ENCODE measurements at places on chromosomes 13 and 19. TPM values are rescaled to one million over a fixed set of nuclear protein-coding genes. Genes with fewer than 3 reads are reported as not detected.

- H3K36me3 ChIP-seq = no peaks in the 10 kb centered on the region
- no peak overlapping the region for H3K27ac ChIP-seq
- no peak overlapping the region for H3K4me3 ChIP-seq
These were observed 19.6 kb downstream of the C2CD4C start for GRCh38 chr19:389255-389934.

GRCh38 chr13:91399189-91400062 is 1.0 kb downstream of the GPC5 start:
- no peaks in the 10 kb centered on the region for H3K36me3 ChIP-seq
- no peaks in the 10 kb centered on the region for H3K4me1 ChIP-seq
- peak overlapping the region; percentile 47 for H3K4me3 ChIP-seq

- H3K36me3 ChIP-seq = no peaks in the 10 kb centered on the region
- DNase-seq = no peak
- H3K27ac ChIP-seq = peak overlapping the region; percentile 90
- H3K4me1 ChIP-seq = no peaks in the 10 kb centered on the region
These were observed 65.8 kb upstream of the STARD13 start for GRCh38 chr13:33351319-33351718.

DNA sequence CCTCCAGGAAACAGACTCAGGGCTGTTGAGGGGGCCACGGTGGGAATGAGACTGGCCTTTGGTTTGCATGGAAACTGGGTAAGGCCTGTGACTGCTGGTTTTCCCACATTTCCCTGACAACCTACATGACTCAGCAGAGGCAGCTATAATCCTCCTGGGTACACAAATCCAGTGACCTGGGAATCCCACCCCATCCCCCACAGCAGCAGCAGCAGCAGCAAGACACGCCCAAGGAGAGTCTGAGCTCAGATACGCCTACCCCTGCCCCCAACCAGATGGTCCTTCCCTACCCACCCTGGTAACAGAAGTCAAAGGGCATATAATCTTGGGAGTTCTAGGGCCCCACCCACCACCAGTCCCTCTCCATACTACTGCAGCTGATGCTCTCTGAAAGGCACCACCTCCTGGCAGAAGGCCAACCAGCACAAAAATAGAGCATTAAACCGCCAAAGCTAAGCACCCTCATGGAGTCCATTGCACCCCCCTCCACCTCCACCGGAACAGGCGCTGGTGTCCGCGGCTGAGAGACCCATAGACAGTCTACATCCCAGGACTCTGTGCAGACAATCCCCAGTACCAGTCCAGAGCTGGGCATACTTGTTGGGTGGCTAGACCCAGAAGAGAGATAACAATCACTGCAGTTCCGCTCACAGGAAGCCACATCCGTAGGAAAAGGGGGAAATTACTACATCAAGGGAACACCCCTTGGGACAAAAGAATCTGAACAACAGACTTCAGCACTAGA is 237.2 kb upstream of the SPRY2 start:
- H3K4me3 ChIP-seq = no peak overlapping the region
- DNase-seq = no peak
- no peaks in the 10 kb centered on the region for H3K4me1 ChIP-seq
- no peaks in the 10 kb centered on the region for H3K27me3 ChIP-seq
- no peaks in the 10 kb centered on the region for H3K36me3 ChIP-seq

GRCh38 chr13:23554000-23554399 is 16.2 kb upstream of the TNFRSF19 start:
- no peak for DNase-seq
- H3K4me1 ChIP-seq = peaks cover 3% of the 10 kb centered on the region
- no peaks in the 10 kb centered on the region for H3K27me3 ChIP-seq
- H3K27ac ChIP-seq = no peak overlapping the region

- no peaks in the 10 kb centered on the region for H3K36me3 ChIP-seq
- no peaks in the 10 kb centered on the region for H3K27me3 ChIP-seq
- no peaks in the 10 kb centered on the region for H3K4me1 ChIP-seq
- H3K4me3 ChIP-seq = no peak overlapping the region
- no peak for DNase-seq
These were observed 82.6 kb upstream of the GPC6 start for GRCh38 chr13:93144031-93144430.

- DNase-seq = no peak
- no peak overlapping the region for H3K27ac ChIP-seq
- H3K4me3 ChIP-seq = no peak overlapping the region
- no peaks in the 10 kb centered on the region for H3K27me3 ChIP-seq
- peaks cover 8% of the 10 kb centered on the region for H3K4me1 ChIP-seq
These were observed 3.8 kb downstream of the GJB2 start for GRCh38 chr13:20188667-20189553.

GRCh38 chr19:1282588-1283206 is 3.0 kb upstream of the EFNA2 start:
- H3K4me1 ChIP-seq = peaks cover 19% of the 10 kb centered on the region
- no peaks in the 10 kb centered on the region for H3K36me3 ChIP-seq
- no peak overlapping the region for H3K4me3 ChIP-seq
- no peaks in the 10 kb centered on the region for H3K27me3 ChIP-seq

- DNase-seq = no peak
- H3K4me1 ChIP-seq = peaks cover 8% of the 10 kb centered on the region
- no peak overlapping the region for H3K27ac ChIP-seq
- H3K4me3 ChIP-seq = no peak overlapping the region
These were observed 2.3 kb upstream of the ZNF347 start for GRCh38 chr19:53161123-53161522.

DNA sequence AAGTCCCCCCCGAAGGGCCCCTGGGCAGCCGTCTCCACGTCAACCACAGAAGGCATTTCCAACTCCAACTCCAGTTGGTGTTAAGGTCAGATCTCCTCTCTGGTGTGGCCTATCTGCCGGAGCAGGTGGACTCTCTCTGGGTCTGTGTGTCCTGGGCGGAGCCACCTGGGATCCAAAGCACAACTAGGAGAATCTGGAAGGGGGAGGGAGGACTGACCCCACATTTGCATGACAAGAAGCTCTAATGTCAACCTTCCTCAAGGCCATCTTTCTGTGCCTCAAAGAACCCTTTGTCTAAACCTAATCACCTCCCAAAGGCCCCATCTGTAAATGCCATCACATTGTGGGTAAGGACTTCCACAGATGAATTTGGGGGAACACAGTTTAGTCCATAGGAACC is 381.5 kb downstream of the UQCRFS1 start:
- no peaks in the 10 kb centered on the region for H3K27me3 ChIP-seq
- H3K27ac ChIP-seq = no peak overlapping the region
- no peaks in the 10 kb centered on the region for H3K36me3 ChIP-seq
- H3K4me1 ChIP-seq = no peaks in the 10 kb centered on the region

DNA sequence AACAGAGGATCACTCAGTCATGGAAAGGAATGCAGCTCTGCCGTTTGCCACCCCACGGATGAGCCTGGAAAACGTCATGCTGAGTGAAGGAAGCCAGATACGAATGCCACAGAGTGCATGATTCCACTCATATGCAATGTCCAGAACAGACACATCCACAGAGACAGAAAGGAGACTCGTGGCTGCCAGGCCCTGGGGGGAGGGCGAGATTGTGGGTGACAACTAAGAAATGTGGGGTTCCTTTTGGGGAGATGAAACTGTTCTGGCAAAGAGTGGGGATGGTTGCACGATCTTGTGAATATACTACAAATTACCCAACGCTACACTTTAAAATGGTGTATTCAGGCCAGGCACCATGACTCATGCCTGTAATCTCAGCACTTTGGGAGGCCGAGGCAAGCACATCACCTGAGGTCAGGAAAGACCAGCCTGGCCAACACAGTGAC is 27.2 kb upstream of the NAPA start:
- no peak for DNase-seq
- H3K27me3 ChIP-seq = no peaks in the 10 kb centered on the region
- H3K36me3 ChIP-seq = no peaks in the 10 kb centered on the region
- no peak overlapping the region for H3K27ac ChIP-seq
- no peak overlapping the region for H3K4me3 ChIP-seq

GRCh38 chr13:96958286-96958891 is 35.9 kb downstream of the OXGR1 start:
- no peaks in the 10 kb centered on the region for H3K4me1 ChIP-seq
- H3K27ac ChIP-seq = no peak overlapping the region
- peak; percentile 30 for DNase-seq

DNA sequence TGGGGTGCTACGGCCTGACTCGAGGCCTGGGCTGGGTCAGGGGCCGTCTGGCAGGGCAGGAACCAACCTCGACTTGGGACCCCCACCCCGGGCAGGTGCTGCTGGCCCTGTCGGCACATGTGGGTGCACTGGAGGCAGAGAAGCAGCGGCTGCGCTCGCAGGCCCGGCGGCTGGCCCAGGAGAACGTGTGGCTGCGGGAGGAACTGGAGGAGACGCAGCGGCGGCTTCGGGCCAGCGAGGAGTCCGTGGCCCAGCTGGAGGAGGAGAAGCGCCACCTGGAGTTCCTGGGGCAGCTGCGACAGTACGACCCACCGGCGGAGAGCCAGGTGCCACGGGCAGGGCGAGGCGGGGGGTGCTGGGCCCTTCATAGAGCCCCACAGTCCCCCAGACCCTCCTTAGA is 5.9 kb downstream of the KLC3 start:
- no peaks in the 10 kb centered on the region for H3K27me3 ChIP-seq
- DNase-seq = no peak
- no peaks in the 10 kb centered on the region for H3K4me1 ChIP-seq
- H3K27ac ChIP-seq = no peak overlapping the region
- no peak overlapping the region for H3K4me3 ChIP-seq

DNA sequence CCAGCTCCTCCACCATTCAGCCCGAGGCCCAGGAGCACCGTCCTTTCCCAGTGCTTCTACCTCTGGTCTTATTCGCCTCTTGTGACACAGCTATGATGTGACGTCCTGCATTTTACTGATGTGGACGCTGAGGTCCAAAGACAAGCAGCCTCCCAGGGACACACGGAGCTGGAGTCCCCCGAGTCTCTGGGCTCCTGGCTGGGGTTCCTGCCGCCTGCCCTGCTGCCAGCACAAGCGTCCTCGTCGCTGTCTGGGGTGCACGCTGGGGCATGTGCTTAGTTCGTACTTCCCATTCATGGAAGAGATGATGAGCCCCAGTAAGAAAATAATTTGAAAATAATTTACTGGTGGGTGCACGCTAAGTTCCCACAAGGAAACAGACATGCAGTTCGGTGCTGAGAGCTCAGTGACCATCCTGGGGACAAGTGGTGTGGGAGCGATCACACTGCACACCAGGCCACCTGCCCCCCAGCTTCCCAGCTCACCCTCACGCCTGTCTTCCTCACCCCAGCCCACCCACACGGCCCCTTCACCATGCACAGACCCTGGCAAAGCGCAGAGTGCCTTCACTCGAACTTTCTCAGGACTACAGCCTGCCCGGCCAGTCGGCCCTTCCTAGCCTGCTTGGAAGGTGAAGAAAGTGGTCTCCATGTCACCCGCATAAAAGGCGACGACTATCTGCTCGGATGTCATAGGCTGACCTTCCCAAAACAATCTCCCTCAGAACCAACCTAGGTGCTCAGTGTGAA is 14.2 kb upstream of the CFAP97D2 start:
- no peak overlapping the region for H3K27ac ChIP-seq
- no peaks in the 10 kb centered on the region for H3K36me3 ChIP-seq
- no peaks in the 10 kb centered on the region for H3K27me3 ChIP-seq
- H3K4me1 ChIP-seq = peaks cover 6% of the 10 kb centered on the region
- DNase-seq = no peak

DNA sequence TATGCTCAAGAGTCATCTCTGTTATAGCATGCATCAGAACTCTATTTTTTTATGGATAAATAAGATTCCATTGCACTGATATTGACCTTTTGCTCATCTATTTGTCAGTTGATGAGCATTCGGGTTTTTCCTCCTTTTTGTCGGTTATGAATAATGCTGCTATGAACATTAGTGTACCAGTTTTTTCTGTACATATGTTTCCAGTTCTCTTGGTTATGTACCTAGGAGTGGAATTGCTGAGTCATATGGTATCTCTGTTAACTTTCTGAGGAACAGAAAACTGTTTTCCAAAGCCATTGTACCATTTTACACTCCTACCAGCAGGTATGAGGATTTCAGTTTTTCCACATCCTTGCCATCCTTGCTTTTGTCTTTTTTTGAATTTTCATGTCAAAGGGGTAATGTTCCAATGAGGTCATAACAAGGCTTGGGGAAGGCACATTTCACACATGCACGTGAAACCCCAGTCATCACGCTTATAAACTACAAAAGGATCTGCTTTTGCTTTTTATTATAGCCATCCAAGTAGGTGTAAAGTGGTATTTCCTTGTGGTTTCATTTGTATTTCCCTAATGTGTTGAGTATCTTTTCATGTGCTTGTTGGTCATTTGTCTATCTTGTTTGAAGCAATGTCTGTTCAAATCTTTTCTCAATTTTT is 14.6 kb downstream of the KBTBD7 start:
- no peaks in the 10 kb centered on the region for H3K36me3 ChIP-seq
- no peaks in the 10 kb centered on the region for H3K4me1 ChIP-seq
- no peak overlapping the region for H3K27ac ChIP-seq
- no peaks in the 10 kb centered on the region for H3K27me3 ChIP-seq
- H3K4me3 ChIP-seq = no peak overlapping the region

- no peaks in the 10 kb centered on the region for H3K4me1 ChIP-seq
- no peak overlapping the region for H3K27ac ChIP-seq
- no peaks in the 10 kb centered on the region for H3K36me3 ChIP-seq
These were observed 5.8 kb downstream of the ZIC2 start for GRCh38 chr13:99987154-99988019.

DNA sequence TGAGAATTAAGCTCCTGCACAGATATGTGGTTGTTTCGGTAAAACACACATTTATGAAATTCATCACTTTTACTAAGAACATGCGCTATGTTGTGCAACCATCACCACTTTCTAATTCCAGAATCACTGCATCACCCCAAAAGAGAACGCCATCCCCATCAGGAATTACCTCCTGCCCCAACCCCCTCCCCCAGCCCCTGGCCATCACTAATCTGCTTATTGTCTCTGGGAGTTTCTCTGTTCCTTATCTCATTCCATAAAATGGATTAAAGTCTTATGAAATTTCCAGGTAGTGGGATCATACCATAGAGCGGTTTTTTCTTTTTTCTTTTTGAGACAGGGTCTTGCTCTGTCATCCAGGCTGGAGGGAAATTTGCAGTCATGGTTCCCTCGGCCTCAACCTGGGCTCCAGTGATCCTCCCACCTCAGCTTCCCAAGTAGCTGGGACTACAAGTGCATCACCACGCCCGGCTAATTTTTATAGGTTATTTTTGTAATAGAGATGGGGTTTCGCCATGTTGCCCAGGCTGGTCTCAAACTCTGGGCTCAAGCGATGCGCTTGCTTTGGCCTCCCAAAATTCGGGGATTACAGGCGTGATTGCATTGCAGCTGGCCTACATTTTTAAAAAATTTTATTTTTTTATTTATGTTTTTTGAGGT is 3.5 kb downstream of the ZSCAN5B start:
- no peaks in the 10 kb centered on the region for H3K4me1 ChIP-seq
- H3K4me3 ChIP-seq = no peak overlapping the region
- H3K27ac ChIP-seq = no peak overlapping the region
- H3K27me3 ChIP-seq = no peaks in the 10 kb centered on the region
- no peaks in the 10 kb centered on the region for H3K36me3 ChIP-seq
- no peak for DNase-seq

GRCh38 chr13:112351825-112352224 is 24.3 kb upstream of the SPACA7 start:
- no peak overlapping the region for H3K27ac ChIP-seq
- H3K4me1 ChIP-seq = no peaks in the 10 kb centered on the region
- no peak overlapping the region for H3K4me3 ChIP-seq
- H3K27me3 ChIP-seq = no peaks in the 10 kb centered on the region
- DNase-seq = no peak
- no peaks in the 10 kb centered on the region for H3K36me3 ChIP-seq

GRCh38 chr19:9842834-9843625 is 7.9 kb downstream of the PIN1 start:
- H3K36me3 ChIP-seq = no peaks in the 10 kb centered on the region
- H3K4me3 ChIP-seq = no peak overlapping the region
- peak; percentile 87 for DNase-seq

The APOC4 gene
- total RNA-seq = not detected

The PNPLA6 gene
- 143 TPM for total RNA-seq

The PHLDB3 gene
- 28.3 TPM for total RNA-seq

The OR4F17 gene
- not detected for total RNA-seq

All from testis (tissue), 5 donors.